ENCODE measurements at places on chromosomes 2 and 18.
A peak's percentile ranks its signal among the peaks of the same experiment; 100 is the strongest.

DNA sequence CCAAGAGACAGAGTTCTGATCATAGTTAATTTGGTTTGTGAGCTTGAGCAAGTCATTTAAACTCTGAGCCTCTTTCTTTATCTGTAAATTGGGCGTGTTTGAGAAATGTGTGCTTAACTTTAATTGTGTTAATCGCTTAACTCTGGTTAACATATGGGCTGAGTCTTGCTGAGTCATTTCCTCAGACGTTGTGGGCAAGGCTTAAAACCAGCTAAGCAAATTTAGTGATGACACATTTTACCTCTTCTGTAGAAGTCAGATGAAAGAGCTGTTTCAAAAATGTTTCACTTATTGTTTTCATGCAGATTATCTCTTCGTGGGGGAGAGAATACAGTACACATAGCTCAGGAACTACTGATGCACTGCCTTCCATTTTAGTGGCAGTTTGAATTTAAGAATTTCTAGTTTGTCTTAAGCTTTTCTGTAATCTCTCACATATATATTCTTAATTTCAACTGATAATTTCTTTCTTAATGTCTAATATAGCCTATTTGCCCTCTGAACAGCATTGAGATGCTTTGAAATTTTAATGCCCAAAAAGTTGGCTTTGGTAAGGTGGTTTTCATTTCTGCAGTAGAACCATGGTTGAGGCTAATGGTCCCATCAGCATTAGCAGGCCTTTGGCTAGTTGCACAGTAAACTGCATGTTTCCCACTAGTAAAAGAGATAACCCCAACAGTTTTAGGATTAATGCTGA lies 34.9 kb downstream of the RAB10 start:
- no peak for DNase-seq

GRCh38 chr2:63654959-63655358 lies 66.2 kb downstream of the MDH1 start:
- no peak for DNase-seq

GRCh38 chr2:112579241-112579640 lies 5.2 kb upstream of the CHCHD5 start:
- DNase-seq = no peak

DNA sequence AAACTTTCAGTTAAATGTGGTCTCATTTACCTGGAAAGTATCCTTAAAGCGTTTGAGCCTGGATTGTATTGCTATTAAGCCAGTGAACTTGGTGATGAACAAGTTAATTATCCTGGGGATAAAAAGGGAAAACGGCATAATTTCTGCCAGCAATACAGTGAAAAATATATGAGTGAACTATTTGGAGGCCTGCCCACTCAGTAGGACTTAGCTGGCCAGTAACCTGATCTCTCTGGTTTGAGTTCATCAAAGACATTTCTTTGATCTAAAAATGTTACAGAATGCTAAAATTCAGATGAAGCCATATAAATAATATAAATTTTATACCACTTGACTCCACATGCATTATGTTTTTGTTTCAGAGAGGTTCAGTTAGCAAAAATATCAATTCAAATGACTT lies 241.1 kb upstream of the VWC2L start:
- DNase-seq = no peak

DNA sequence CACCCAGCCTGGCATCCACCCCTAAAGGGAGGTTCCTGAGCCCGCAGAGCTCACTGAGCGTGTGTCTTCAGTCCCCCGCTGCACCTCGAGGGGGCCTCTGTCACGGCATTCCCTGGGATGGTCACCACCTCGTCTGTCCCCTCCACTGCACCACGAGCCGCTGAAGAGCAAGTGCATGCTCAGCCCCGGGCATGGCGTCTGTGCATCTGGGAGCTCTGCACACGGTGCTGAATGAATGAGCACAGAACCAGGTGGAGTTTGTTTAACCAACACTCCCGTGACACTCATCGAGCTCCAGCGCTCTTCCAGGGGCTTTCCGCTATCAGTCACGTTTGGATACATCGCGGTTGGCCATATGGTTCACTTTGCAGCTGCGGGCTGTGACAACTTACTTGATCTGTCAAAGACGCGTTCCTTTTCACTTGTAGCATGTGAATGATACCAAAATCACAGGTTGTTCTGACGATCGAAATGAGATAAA lies 9.2 kb downstream of the ALLC start:
- peak; percentile 45 for DNase-seq

- DNase-seq = no peak
These were observed 56.3 kb upstream of the SMAD2 start for GRCh38 chr18:47986620-47987387.

- no peak for DNase-seq
These were observed 28.6 kb downstream of the STK17B start for GRCh38 chr2:196142825-196143224.

GRCh38 chr2:96108541-96109360 lies 7.6 kb downstream of the ADRA2B start:
- no peak for DNase-seq

DNA sequence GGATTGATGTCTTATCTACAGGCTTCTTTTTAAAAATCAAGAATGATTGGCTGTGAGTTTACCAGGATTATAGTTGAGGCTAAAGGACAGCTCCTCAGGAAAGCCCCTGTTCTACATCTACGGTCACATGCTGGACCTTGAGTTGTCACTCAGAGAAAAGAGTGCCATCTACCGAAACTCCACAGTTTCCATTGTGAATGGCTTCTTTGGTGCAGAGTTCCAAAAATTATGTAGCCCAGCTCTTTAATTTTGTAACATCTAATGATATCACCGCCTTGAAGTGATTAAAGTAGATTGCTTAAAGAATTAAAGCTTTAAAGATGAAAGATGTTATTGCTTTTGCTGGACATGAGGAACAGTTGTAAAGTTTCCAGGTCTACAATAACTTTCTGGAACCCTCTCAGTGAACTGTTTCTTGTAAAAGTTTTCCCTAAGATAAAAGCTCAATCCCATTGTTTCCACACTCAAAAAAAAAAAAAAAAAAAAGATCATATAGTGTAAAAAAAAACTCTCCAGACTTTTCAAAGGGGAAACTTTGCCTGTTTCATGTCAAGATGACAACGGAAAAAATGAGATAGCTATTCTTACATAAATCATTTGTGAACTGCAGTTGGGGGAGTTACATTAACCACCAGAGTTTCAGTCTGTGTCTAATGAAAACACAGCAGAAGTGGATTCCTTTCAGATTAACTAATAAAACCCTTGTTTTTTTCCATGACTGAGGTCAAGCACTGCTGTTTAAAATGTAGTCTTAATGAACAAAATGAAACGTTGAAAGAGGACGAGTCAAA lies 4.3 kb downstream of the COL3A1 start:
- no peak for DNase-seq

DNA sequence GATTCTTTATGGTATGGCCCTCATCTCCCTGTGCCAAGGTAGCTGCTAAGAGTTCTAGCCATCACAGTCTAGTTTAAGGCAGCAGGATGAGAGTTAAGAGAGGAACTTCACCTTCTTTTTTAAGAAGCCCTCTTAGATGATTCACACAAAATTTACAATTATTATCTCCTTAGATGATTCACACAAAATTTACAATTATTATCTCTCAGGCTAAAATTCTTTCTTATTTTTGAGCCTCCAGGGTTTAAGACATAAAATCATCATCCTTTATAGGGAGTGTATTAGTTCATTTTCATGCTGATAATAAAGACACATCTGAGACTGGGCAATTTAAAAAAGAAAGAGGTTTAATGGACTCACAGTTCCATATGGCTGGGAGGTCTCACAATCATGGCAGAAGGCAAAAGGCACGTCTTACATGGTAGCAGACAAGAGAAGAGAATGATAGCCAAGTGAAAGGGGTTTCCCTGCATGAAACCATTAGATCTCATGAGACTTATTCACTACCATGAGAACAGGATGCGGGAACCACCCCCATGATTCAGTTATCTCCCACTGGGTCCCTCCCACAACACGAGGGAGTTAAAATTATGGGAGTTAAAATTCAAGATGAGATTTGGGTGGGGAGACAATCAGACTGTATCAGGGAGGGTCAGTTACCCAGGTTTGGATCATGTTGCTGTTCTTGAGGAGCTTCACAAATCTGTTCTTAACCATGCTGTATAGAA lies 133.0 kb upstream of the MYO3B start:
- DNase-seq = no peak

GRCh38 chr18:63336366-63337099 lies 17.0 kb upstream of the BCL2 start:
- DNase-seq = no peak

- no peak for DNase-seq
These were observed 102.5 kb downstream of the FIGN start for GRCh38 chr2:163633291-163633690.

DNA sequence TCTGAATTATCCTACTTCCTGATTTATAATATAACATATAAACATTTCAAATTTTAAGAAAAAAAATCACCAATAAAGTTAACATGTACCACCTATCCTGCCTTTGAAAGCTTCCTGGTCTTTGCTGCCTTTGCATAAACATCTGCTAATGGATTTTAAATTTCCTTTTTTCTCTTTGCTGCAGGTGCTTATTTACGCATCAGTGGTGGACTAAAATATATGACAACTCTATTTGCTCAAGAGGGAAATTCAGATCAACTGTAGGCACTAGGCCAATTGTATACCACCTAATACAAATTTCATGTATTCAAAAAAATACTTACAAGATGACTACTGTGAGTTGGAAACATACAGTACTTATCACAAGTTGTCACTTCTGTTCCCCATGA lies 57.2 kb downstream of the RAD51AP2 start:
- DNase-seq = no peak

DNA sequence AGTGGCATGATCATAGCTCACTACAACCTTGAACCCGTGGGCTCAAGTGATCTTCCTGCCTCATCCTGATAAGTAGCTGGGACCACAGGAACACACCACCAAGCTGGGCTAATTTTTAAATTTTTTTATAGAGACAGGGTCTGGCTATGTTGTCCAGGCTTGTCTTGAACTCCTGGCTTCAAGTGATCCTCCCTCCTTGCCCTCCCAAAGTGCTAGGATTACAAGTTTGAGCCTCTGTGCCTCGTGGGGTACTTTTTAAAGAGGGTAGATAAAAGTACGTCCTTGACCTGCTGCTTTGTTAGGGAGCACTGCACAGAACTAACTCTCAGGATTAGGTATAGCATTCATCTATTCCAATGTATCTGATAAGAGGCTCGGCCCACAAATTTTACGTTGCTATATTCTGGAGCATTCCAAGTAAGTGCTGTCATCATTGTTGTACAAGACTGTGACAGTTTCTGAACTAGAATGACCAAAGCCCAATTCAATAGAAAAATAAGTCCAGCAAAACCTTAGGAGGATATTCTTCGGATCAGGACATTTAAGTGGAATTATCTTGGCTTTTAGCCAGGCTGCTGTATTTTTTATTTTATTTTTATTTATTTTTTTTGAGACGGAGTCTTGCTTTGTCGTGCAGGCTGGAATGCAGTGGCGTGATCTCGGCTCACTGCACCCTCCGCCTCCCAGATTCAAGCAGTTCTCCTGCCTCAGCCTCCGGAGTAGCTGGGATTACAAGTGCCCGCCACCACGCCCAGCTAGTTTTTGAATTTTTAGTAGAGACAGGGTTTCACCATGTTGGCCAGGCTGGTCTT lies 4.1 kb downstream of the MTCL1 start:
- DNase-seq = no peak

GRCh38 chr2:43223521-43224001 lies 2.8 kb downstream of the ZFP36L2 start:
- DNase-seq = no peak

- DNase-seq = no peak
These were observed 10.2 kb downstream of the LPIN2 start for GRCh38 chr18:3002732-3003131.
